ENCODE measurements at places on chromosomes 11 and 22.

GRCh38 chr22:19970479-19971275, 29.1 kb upstream of the TXNRD2 start:
- DNase-seq: peak; percentile 56

DNA sequence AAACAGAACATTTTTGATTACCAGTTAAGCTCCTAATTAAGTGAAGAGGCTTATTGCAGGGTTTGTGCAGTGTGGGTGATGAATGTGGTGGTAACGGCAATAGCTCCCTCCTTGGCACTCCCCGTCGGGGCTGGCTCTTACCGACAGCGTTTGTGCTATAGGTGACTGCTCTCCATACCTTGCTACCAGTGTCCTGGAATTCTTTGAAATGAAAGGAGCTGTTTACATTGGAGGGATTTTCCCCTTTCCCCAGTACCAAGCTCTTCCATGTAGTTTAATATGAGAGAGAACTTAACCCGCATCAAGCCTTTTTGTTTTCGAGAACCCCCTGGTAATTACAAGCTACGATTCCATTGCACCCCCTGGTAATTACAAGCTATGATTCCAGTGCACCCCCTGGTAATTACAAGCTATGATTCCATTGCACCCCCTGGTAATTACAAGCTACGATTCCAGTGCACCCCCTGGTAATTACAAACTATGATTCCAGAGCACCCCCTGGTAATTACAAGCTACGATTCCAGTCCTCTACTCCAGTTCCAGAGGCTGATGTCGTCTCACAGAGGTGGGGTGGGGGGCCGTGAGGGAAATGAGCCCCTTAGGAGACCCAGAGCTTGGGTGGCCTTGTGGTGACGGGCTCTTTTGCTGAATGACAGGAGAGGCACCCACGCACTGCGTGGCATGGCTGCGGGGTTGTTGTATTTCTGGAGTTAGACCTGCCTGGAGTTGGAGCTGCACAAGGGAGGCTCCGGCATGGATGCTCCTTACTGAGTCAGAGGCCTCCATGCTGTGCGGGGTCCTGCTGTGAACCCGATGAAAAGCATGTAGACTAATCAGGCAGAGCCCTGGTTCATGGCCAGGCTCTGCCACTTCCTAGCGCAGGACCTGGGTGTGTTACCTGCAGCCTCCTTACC, 205.3 kb downstream of the TBC1D22A start:
- DNase-seq: no peak

- DNase-seq: no peak
These were observed 713 bp downstream of the TOP3B start for GRCh38 chr22:21981874-21982273.

DNA sequence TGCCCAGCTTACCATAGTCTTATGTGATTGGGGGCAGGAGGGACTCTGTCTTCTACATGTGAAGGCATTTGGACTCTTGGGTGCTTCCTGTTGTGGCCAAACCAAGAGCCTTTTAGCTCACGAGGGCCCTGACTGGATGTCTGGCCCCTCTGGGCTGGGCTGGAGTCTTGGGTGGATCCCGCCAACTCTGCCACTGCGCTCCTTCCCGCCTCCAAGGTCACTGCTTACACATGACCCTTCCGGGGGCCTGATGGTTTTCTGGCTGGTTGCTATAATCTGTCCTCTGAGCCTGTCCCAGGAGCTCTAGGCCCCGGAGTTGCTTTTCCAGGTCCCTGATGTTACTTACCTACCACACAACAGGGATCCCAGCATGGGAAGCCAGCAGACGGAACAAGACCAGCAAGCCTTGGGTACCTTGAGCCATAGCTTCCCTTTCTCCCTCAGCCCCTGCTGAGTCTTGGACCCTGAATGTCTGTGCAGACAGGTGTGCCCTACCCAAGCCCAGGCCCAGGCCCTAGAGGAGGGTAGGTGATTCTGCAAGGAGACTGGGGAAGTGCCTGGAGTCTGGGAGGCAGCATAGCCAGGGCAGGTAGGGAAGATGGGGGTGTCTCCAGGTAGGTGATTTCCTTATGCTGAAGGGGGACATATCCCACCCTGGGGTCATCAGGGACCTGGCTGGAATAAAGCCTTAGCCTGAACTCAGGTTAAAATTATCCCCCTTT, 100.3 kb downstream of the TSPAN18 start:
- no peak for DNase-seq

GRCh38 chr22:22698263-22698750, 53.9 kb downstream of the GGTLC2 start:
- DNase-seq: no peak

- DNase-seq: no peak
These were observed 30.0 kb upstream of the SMCO4 start for GRCh38 chr11:93573184-93573583.

- peak; percentile 12 for DNase-seq
These were observed 23.0 kb downstream of the ZFTA start for GRCh38 chr11:63745304-63746170.

- no peak for DNase-seq
These were observed 13.5 kb upstream of the EFCAB6 start for GRCh38 chr22:43825651-43826050.

- DNase-seq: no peak
These were observed 10.4 kb downstream of the ZNRF3 start for GRCh38 chr22:28893810-28894209.

DNA sequence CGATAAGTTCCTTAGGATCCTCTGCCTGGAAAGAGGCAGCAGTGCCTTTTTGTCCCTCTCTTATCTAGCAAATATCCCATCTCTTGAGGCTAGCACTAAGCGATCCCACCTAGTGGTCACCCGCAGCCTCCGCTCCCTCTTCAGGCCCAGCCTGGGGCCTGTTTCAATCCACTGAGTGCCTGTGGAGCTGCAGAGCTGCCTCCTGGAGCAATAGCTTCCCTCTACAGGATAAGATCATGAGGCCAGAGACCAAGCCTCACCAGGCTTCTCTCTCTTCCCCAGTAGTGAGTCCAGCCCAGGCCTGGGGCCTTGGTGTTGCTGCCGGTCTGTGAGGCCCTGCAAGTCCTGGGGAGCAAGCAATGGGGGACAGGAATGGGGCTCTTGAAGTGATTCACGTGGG, 65.8 kb downstream of the SLC22A12 start:
- no peak for DNase-seq

GRCh38 chr11:130458410-130458729, 9.9 kb downstream of the ADAMTS15 start:
- no peak for DNase-seq

Measured in endothelial cell of umbilical vein (primary cell).